ENCODE measurements at places on chromosomes 1 and 21.

GRCh38 chr1:247574236-247574635 lies 13.9 kb upstream of the OR2G2 start:
- DNase-seq = no peak

DNA sequence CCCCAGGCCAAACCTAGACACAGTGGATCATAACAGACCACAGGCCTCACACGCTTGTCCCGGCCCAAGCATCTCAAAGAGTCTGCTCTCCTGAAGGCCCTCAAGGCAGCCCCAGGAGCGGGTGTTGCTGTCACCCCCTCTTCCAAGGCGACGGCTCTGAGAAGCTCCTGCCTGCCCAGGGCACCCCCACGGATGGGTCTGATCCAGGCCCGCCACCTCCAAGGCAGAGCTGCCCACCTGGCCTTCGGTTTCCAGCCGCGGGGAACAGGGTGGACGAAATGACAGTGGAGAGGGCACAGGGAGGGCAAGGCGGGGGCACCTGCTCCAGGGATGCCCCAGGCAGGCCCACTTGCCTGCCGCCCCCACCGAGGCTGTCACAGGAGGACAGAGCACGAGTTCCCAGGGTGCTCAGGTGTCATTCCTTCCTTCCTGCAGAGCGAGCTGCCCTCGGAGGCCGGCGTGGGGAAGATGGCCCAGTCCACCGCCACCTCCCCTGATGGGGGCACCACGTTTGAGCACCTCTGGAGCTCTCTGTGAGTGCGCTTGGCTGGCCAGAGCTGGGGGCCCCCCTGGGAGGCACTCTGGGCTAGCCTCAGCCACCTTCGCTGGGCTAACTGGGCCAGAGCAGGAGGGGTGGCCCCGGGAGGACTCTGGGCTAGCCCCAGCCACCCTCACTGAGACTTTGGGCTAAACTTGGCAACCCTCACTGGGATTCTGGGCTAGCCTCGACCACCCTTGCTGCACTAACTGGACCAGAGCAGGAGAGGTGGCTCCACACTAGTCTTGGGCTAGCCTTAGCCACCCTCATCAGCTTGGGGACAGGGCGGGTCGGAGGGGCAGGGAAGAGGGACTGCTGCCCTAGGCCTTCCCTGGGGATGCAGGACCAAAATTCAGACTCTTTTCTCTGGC lies 29.8 kb downstream of the TP73 start:
- no peak for DNase-seq

DNA sequence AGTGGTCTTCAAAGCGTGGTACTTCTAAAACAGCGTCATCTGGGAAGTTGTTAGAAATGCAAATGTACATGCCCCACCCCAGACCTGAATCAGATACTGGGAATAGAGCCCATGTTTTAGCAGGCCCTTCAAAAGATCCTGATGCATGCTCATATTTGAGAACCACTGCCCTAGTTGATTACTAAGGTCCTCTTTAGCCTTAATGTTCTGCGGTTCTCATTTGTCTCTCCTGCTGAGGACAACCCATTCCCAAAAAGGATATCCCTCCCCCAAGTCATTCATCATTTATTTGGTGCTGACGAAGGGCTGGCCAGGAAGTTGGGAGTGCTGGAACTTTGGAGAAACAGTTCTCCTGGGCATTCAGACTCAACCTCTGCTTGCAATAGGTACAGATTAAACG lies 92.4 kb upstream of the RALGPS2 start:
- no peak for DNase-seq

DNA sequence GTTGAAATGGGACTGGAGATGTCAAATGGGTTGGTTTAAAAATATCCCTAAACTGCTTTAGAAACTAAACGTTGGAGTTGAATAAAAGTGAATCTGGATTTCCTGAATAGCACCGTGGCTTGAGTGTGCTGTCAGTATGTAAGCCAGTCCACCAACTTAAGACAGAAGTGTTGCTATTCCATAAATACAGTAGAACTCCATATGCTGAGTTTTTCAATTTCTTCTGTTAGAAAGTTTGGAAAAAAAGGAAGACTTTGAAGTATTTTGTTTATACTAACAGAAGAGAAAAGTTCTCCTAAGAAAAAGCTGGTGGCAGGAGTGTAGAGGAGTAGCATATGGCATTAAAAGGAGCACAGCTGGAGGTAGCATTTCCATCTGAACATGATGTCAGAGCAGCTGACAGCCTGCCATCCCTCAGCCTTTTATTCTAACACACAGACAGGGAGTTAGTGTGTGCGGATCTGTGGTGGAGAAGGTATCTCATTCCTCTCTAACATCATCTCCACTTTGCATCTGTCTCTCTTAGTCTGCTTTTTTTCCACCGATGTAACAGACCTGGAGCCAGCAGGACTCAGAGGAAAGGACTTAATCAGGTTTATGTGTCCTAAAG lies at the start of gene ZBTB18:
Gene ZBTB18 (plus strand): TSS at position 449 of the 610 bp plus-strand sequence. CDS start 149 bp downstream, at position 598.
- DNase-seq = no peak

DNA sequence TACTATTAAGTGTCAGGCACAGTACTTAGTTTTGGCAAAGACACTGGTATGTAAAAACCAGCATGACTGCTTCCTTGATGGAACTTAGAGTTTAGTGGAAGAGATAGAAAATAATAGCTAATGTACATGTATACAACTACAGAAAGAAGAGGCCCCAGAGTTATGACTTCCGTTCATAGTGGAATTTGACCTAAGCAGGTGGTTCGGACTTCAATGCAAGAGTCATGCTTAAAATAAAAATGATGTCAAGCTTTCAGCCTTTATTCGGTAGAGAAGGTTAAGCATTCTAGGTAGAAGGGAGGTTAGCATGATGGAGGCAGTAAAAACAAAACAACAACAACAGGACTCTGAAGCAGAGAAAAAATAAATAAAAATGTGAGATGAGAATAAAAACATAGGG lies 165.9 kb downstream of the KCNT2 start:
- no peak for DNase-seq

GRCh38 chr1:13772271-13772670 lies 72.3 kb downstream of the PRDM2 start:
- DNase-seq = no peak

DNA sequence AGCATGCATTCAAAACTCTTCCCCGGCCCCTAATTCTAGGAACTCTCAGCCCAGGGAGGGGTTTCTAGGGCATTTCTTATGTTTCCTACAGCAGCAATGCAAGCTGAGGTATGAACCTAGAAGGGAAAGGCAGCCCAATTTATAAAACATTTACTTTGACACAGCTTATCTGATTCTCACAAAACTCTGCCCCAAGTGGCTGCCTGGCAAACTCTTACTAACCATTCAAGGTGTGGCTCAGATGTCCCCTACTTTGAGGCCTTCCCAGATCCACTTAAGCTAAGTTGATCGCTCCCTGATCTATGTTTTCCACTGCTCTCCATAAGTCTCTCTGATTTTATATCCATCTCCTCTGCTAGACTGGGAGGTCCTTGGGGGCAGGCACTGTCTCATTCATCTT lies 35.4 kb downstream of the AK2 start:
- DNase-seq = no peak

GRCh38 chr1:232477728-232478127 lies 152.2 kb downstream of the SIPA1L2 start:
- peak; percentile 39 for DNase-seq

Data from left renal pelvis (tissue), 4 donors.